ENCODE measurements at places on chromosomes 6 and 20.

- no peak for DNase-seq
Measured at GRCh38 chr6:286681-287488, 5.4 kb upstream of the DUSP22 start.

DNA sequence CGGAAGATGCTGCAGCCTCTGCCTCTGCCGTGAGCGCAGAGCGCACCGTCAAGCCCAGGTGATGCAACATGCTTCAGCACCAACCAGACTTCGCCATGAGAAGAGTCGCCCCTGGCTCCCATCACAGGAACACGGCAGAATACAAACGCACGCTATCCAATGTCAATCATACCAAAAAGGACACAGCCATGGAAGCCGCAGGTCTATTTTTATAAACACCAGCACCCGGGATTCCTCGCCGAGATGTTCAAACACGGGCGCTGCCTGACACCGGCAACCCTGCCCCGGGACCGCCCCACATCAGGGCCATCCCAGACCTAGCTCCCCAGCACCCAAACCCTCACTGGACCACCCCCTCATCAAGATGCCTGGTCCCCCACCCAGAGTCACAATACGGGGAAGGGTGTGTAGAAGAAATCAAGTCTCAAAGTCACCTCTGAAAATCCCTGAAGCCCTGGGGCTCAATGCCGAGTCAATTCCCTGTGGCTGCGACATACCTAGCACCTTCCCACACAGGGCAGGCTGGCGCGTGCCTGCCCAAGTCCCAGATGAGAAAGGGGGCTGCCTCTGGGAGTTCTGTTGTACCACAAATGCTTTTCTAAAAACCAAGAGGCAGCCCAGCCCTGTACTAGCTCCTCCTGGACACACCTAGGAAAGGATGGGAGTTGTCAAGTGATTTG, 17.9 kb downstream of the TAF4 start:
- no peak for DNase-seq

DNA sequence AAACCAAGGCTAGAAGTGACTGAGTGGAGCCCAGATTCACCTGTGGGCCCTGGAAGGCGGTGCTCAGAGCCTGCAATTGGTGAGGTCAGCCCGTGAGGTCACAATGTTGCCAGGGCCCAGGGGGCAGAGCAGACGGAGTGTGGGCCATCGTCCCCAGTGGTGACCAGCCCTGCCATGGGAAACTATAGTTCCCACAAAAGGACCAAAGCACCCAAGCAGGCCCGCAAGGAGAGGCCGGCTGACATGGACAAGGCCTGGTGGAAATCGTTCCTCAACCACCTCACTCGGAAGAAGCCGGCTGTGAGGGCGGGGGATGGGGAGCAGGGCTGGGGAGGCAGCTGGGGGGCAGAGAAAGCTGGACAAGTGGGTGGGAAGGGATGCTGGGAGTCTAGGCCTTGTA, at the start of gene C20orf144:
Gene C20orf144, plus strand, starts transcription at position 156 of the 400 bp plus-strand sequence. Its CDS starts 19 bp downstream, at position 175.
- DNase-seq, result no peak

DNA sequence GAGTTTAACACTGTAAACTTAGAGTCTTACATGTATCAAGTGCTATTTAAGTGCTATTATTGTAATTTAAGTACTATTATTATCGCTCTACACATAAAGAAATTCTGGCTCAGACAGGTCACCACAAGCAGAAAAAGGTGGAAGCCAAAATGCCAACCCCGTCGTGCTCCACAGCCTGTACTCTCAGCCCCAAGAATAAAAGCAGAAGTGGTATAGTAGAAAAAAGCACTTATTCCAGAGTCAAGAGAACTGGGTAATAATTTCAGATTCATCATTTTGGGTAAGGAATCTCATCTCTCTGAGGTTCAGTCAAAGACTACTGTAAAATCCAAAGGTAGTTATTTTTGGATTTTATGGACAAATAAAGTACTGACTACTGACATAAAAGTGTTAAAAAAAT, 943 bp downstream of the ZUP1 start:
- DNase-seq, result no peak

GRCh38 chr6:137882225-137882961, 15.3 kb downstream of the TNFAIP3 start:
- DNase-seq, result no peak

GRCh38 chr6:14444295-14444972, 326.9 kb downstream of the CD83 start:
- no peak for DNase-seq

DNA sequence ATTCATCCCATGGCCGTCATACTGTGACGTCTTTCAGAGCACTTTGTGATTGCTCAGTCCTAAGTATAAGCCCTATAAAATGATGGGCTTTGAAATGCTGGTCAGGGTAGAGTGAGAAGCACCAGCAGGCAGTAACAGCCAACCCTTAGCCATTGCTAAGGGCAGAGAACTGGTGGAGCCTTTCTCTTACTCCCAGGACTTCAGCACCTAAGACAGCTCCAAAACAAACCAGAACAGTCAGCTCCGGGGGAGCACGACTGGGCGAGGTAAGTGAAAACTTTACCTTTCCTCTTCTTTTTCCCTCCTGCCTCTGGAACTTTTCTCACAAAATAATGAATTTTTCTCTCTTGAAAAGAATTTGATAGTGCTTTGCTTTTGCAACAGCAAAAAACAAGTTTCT, at the start of gene VIP:
Gene VIP, plus strand, starts transcription at position 104 of the 400 bp plus-strand sequence. CDS start 1,381 bp downstream, outside the sequence.
- DNase-seq, result no peak

- DNase-seq, result no peak
Measured at GRCh38 chr6:96724641-96725040, 112.6 kb downstream of the GPR63 start.

GRCh38 chr6:53134601-53135235, 13.9 kb downstream of the GCM1 start:
- no peak for DNase-seq

- no peak for DNase-seq
Measured at GRCh38 chr20:48703511-48704219, 124.1 kb downstream of the PREX1 start.

DNA sequence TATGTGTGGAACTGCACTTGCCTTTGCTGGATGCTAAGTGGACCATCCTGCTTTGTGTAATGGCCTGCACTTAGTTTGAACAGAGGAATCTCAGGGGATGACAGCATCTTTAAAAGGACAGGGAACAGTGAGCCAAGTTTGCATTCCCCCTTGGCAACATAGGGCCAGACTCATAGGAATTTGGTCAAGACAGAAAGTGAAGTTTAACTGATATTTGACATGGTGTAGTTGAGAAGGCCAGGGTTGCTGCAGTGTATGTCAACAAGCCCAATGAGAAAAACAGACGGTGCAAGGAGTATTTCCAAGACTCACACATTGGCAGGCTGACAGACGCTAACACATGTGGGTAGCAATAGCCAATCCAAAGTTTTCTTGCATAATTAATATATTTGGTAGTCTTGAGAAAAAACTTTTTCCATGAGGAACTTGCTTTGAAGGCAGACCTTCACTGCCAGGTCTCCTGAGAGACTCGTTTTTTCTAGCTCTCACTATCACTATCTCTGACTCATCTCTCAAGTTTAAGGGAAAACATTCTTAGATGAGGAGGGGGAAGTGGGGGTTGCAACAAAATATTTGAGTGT, 213.8 kb downstream of the IBTK start:
- no peak for DNase-seq

- peak; percentile 88 for DNase-seq
Measured at GRCh38 chr6:26576929-26577719, 19.6 kb upstream of the ABT1 start.

- no peak for DNase-seq
Measured at GRCh38 chr6:140857739-140858380, 1274.9 kb upstream of the GJE1 start.
